ENCODE measurements at places on chromosomes 3 and 15.
A peak's percentile ranks its signal among the peaks of the same experiment; 100 is the strongest.

DNA sequence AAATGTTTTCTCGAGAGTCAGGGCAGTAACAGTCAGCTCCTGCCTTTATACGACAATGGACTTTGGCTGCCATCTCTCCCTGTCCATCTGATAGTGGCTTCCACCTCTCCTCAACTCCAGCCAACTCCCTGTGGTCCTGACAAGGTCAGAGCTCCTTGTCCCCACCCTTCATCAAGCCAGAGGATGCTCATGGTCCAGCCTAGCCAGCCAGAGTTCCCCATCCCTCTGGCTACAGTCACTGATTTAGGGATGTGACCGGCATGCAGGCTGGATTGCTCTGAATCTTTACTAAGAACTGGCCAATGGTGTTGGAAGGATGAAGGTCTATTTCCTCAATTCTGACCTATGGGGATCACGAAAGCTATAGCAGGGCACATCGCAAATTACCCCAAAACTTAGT lies 156.1 kb downstream of the OR4M2 start:
- DNase-seq = no peak
- no peak overlapping the region for H3K4me3 ChIP-seq
- no peaks in the 10 kb centered on the region for H3K4me1 ChIP-seq
- H3K36me3 ChIP-seq = no peaks in the 10 kb centered on the region
- H3K27ac ChIP-seq = no peak overlapping the region

GRCh38 chr3:161700998-161701397 lies 204.4 kb downstream of the OTOL1 start:
- H3K4me1 ChIP-seq = peaks cover 6% of the 10 kb centered on the region
- H3K27me3 ChIP-seq = no peaks in the 10 kb centered on the region
- H3K27ac ChIP-seq = no peak overlapping the region
- no peak overlapping the region for H3K4me3 ChIP-seq
- peak; percentile 63 for DNase-seq

DNA sequence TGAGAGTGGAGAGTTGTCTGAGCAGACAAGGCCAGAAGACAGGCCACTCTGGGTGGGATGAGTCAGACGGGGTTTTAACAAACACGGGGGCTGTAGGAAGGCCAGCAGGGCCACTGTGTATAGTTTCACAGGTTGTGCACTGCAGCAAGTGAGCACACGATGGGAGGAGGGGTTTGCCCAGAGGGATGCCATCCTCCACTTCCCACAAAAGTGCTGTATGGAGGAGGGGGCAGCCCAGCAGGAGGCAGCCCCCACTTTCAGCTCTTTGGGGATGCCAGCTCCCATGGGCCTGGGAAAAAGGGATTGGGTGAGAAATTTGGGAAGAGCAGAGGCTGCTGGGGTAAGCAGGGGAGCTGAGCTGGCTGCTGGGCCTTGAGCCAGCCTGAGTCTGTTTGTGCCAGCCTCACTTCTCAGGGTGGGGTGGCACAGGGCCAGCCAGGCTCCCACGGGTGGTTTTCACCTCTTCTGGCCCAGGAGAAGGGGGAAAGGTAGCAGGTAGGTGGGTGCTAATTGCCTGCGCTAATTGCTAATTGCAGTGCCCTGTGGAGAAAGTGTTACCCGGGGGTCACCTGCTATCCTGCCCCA lies 6.7 kb downstream of the ZBTB47 start:
- no peaks in the 10 kb centered on the region for H3K4me1 ChIP-seq
- no peak for DNase-seq
- no peak overlapping the region for H3K4me3 ChIP-seq
- H3K27me3 ChIP-seq = no peaks in the 10 kb centered on the region
- H3K36me3 ChIP-seq = peaks cover 6% of the 10 kb centered on the region

DNA sequence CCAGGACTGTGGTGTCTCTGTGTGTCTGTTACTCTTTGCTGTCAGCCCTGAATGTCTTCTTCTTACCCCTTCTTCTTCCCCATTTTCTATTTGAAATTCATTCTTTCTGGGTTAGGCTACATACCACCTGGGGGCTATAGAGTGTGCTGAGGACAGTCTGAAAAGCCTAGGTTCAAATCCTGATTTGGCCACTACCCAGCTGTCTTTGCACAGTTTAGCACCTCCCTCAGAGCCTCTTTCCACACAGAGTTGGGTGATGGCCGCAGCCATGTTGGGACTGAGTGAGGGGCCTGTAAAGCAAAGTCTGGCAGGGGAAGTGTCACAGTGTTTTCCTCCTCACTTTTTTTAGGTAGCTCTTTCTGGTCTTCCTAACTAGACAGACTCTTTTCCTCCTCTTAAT lies 113.7 kb downstream of the CHCHD6 start:
- H3K4me3 ChIP-seq = no peak overlapping the region
- no peaks in the 10 kb centered on the region for H3K36me3 ChIP-seq
- no peak for DNase-seq
- no peak overlapping the region for H3K27ac ChIP-seq
- H3K27me3 ChIP-seq = no peaks in the 10 kb centered on the region

DNA sequence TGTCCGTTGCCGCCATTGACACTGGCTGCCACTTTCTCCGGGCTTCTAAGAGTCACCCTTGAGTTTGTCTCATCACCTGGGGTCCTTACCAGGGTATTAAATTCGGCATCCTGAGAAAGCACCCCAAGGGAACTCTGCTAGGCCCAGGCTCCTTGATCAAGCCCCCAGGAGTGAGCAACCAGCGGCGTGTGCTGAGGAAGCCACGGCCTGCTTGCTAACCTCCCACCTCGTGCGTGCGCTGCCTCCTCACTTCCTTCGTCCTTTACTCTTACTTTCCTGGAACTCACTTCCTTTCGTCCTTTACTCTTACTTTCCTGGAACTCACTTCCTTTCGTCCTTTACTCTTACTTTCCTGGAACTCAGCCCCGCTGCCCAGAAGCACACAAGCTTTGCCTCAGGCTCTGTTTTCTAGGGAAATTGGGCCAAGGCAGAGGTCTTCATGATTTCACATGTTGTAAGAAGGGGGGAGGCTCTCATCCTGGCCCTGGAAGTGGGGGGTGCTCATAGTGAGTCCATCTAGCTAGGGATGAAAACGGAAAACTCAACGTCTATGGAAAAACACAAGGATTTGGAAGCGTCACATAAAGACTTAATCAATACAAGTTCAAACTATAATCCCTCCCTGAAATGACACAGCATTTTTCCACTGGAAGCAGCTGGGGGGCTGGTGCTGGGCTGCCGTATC lies 36.7 kb upstream of the BDH1 start:
- no peak overlapping the region for H3K4me3 ChIP-seq
- no peak for DNase-seq
- H3K4me1 ChIP-seq = peaks cover 6% of the 10 kb centered on the region
- no peaks in the 10 kb centered on the region for H3K27me3 ChIP-seq
- no peak overlapping the region for H3K27ac ChIP-seq
- H3K36me3 ChIP-seq = no peaks in the 10 kb centered on the region

DNA sequence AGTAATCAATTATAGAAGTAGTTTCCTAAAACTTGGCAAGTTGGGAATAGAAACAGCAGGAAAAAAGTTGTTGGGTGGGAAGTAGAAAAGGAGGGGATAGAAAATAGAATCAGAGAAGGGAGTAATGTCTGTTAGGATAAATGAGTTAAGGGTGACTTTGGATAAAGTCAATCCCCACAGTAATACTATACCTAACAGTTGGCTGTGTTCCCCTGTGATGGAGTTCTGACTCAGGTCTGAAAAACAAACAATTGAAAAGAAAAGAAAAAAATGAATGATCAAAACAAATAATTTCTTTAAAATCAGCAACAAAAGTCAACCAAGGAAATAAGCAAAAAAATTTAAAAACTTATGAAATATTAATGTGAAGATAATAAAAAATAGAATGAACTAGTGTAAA lies 50.3 kb downstream of the EMC4 start:
- H3K27me3 ChIP-seq = no peaks in the 10 kb centered on the region
- H3K36me3 ChIP-seq = no peaks in the 10 kb centered on the region
- no peaks in the 10 kb centered on the region for H3K4me1 ChIP-seq

GRCh38 chr3:27311400-27311799 lies 57.8 kb downstream of the NEK10 start:
- H3K4me1 ChIP-seq = no peaks in the 10 kb centered on the region
- H3K27ac ChIP-seq = no peak overlapping the region
- no peak overlapping the region for H3K4me3 ChIP-seq
- no peaks in the 10 kb centered on the region for H3K27me3 ChIP-seq
- DNase-seq = no peak
- no peaks in the 10 kb centered on the region for H3K36me3 ChIP-seq

GRCh38 chr15:60583946-60584345 lies 105.0 kb upstream of the ICE2 start:
- H3K4me3 ChIP-seq = no peak overlapping the region
- DNase-seq = no peak
- H3K36me3 ChIP-seq = no peaks in the 10 kb centered on the region

GRCh38 chr3:112013784-112014143 lies 15.0 kb downstream of the TAGLN3 start:
- no peak for DNase-seq
- H3K27me3 ChIP-seq = no peaks in the 10 kb centered on the region
- H3K4me1 ChIP-seq = no peaks in the 10 kb centered on the region
- H3K27ac ChIP-seq = no peak overlapping the region
- no peak overlapping the region for H3K4me3 ChIP-seq
- no peaks in the 10 kb centered on the region for H3K36me3 ChIP-seq

GRCh38 chr15:41512512-41512939 lies 1.1 kb downstream of the LTK start:
- DNase-seq = no peak
- no peaks in the 10 kb centered on the region for H3K4me1 ChIP-seq
- peak overlapping the region; percentile 58 for H3K4me3 ChIP-seq

DNA sequence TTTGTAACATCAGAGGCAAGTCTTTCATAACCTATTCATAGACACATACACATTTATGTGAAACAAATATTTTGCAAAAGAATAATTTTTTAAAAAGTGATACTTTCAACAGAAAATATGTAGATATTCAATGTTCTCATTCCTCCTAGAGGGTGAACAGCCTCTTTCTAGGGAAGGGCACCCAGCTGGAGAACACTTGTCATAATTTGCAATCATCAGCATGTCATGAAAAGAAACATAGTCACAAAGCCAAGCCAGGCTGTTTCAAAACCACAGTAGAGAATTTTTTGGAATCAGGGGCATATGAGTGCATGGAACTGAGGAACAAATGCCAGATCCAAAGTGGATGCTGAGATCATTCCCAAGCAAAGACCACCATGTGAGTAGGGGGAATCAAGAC lies 406.9 kb upstream of the ADAMTS9 start:
- no peaks in the 10 kb centered on the region for H3K36me3 ChIP-seq
- no peaks in the 10 kb centered on the region for H3K4me1 ChIP-seq
- H3K27ac ChIP-seq = no peak overlapping the region
- no peak for DNase-seq
- H3K27me3 ChIP-seq = no peaks in the 10 kb centered on the region

DNA sequence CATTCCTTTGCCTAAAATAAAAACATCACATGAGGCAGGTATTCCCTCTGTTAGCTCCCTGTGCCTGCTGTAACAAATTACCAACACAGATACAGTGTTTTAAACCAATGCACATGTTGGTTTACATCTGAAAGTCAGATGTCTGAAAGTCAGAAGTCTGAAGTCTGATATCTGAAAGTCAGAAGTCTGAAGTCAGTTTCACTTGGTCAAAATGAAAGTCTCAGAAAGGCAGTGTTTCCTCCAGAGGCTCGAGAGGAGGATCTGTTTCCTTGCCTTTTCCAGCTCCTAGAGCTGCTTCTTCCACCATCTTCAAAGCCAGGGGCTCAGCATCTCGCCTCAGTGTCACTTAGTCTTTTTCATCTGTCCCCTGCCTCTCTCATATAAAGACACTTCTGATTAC lies 22.0 kb downstream of the SST start:
- no peaks in the 10 kb centered on the region for H3K4me1 ChIP-seq
- peaks cover 66% of the 10 kb centered on the region for H3K27me3 ChIP-seq
- H3K4me3 ChIP-seq = no peak overlapping the region
- H3K36me3 ChIP-seq = no peaks in the 10 kb centered on the region
- DNase-seq = no peak

- H3K27ac ChIP-seq = no peak overlapping the region
- no peaks in the 10 kb centered on the region for H3K4me1 ChIP-seq
- no peak overlapping the region for H3K4me3 ChIP-seq
Measured at GRCh38 chr3:14508966-14509795, 31.0 kb downstream of the GRIP2 start.

- peaks cover 10% of the 10 kb centered on the region for H3K4me1 ChIP-seq
- no peak overlapping the region for H3K27ac ChIP-seq
- no peak for DNase-seq
- H3K36me3 ChIP-seq = peaks cover 13% of the 10 kb centered on the region
- peaks cover 33% of the 10 kb centered on the region for H3K27me3 ChIP-seq
Measured at GRCh38 chr3:129425213-129425612, 3.2 kb downstream of the EFCAB12 start.

GRCh38 chr3:46261926-46262594 lies 19.8 kb downstream of the CCR3 start:
- H3K36me3 ChIP-seq = no peaks in the 10 kb centered on the region
- no peaks in the 10 kb centered on the region for H3K4me1 ChIP-seq
- peaks cover 43% of the 10 kb centered on the region for H3K27me3 ChIP-seq

DNA sequence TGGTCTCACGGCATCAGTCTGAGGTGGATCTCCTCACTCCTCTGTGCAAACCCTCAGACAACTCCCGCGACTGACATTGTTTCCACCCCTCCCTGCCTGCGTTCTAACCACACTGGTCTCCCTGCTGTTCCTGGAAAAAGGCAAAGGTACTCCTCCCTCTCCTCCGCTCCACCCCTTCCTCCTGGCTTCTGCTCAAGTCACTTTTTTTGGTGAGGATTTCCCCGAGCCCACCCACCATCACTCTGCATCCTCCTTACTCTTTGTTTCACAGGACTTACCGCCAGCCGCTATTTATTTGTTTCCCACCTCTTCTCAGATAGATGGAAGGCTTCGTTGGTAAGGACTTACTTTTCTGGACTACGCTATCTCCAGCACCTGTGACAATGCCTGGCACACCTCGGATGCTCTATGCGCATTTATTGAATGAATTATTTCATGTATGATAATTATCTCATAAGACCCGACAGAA lies 25.6 kb downstream of the PRR23E start:
- H3K4me3 ChIP-seq = no peak overlapping the region
- no peak for DNase-seq
- no peak overlapping the region for H3K27ac ChIP-seq
- H3K4me1 ChIP-seq = no peaks in the 10 kb centered on the region
- peaks cover 36% of the 10 kb centered on the region for H3K27me3 ChIP-seq

GRCh38 chr3:100844063-100844936 lies 135.0 kb downstream of the TFG start:
- no peak for DNase-seq
- peaks cover 8% of the 10 kb centered on the region for H3K4me1 ChIP-seq
- H3K27me3 ChIP-seq = no peaks in the 10 kb centered on the region
- peaks cover 5% of the 10 kb centered on the region for H3K36me3 ChIP-seq
- H3K27ac ChIP-seq = no peak overlapping the region

- no peaks in the 10 kb centered on the region for H3K27me3 ChIP-seq
- no peak overlapping the region for H3K27ac ChIP-seq
- H3K4me3 ChIP-seq = no peak overlapping the region
- H3K36me3 ChIP-seq = no peaks in the 10 kb centered on the region
- no peaks in the 10 kb centered on the region for H3K4me1 ChIP-seq
Measured at GRCh38 chr3:29552051-29552450, 271.2 kb downstream of the RBMS3 start.

- H3K27ac ChIP-seq = no peak overlapping the region
- no peak overlapping the region for H3K4me3 ChIP-seq
- H3K27me3 ChIP-seq = no peaks in the 10 kb centered on the region
- no peaks in the 10 kb centered on the region for H3K36me3 ChIP-seq
- H3K4me1 ChIP-seq = no peaks in the 10 kb centered on the region
- no peak for DNase-seq
Measured at GRCh38 chr3:74845081-74845480, 230.6 kb upstream of the CNTN3 start.

GRCh38 chr15:67613708-67614107 lies 71.2 kb downstream of the MAP2K5 start:
- DNase-seq = no peak
- no peaks in the 10 kb centered on the region for H3K27me3 ChIP-seq
- H3K27ac ChIP-seq = no peak overlapping the region
- no peak overlapping the region for H3K4me3 ChIP-seq
- no peaks in the 10 kb centered on the region for H3K4me1 ChIP-seq
